ENCODE measurements at places on chromosomes 11 and 22. TPM values are rescaled to one million over a fixed set of nuclear protein-coding genes. Genes with fewer than 3 reads are reported as not detected.

GRCh38 chr22:25182131-25183110, 17.2 kb upstream of the CRYBB3 start:
- DNase-seq: no peak

- no peak for DNase-seq
Observed at GRCh38 chr11:60100516-60100915, 12.1 kb downstream of the MS4A2 start.

- no peak for DNase-seq
Observed at GRCh38 chr11:99884750-99885149, 802.3 kb upstream of the ARHGAP42 start.

GRCh38 chr11:45568049-45568448, 97.4 kb downstream of the CHST1 start:
- DNase-seq: no peak

- peak; percentile 57 for DNase-seq
Observed at GRCh38 chr11:132898021-132898420, 634.3 kb downstream of the OPCML start.

DNA sequence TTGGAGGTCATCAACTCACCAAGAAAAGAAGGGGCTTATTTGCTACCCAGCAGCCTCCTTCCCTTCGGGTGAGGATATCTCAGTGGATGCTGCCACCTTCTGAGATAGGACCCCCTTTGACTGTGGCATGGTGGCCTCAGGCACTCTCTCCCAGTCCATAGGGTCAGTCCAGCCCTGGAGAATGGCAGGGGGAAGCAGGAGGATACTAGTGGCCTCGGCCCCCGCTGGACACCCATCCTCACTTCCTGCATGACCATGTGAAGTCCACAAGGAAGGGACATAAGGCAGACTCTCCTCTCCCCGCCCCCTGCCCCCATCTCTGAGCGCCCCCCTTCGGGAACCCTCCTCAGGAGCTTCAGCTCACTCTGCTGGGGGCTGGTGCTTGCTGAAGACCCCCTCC, 24.4 kb downstream of the TPBGL start:
- no peak for DNase-seq

DNA sequence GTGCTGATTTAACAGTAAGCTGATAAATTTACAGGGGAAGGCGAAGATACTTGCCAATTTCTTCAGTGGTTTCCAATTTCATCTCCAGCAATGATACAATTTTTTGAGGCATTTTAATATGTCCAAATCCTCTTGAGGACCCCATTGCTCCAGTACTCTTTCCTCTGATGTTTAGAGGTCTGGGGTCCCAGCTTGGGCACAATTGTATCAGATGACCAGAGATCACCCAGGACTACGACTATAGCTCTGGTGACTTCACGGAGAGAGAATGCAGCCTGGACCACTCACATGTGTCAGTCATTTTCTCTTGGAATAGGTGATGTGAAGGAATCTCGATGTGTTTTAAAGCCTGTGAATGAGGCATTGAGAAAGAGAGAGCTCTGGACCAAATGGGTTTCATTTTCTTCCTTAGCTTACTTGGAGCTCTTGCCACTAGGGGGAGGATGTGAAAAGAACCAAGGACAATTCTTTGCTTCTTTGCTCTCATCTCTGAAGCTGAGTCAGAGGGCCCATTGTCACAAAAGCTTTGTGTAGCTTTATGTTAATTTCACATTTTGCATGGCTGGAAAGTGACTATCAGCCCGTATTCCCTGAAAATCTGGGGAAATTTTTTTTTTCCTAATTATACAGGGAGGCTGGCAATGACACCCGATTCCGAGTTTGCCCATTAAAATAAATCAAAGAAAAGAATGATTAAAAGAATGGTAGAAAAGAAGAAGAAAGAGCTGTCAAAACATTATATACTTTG, 6.7 kb upstream of the CCDC90B start:
- DNase-seq: peak; percentile 62

- DNase-seq: no peak
Observed at GRCh38 chr22:17106161-17106784, 14.9 kb downstream of the TMEM121B start.

- no peak for DNase-seq
Observed at GRCh38 chr11:112096194-112096593, 9.5 kb downstream of the SDHD start.

DNA sequence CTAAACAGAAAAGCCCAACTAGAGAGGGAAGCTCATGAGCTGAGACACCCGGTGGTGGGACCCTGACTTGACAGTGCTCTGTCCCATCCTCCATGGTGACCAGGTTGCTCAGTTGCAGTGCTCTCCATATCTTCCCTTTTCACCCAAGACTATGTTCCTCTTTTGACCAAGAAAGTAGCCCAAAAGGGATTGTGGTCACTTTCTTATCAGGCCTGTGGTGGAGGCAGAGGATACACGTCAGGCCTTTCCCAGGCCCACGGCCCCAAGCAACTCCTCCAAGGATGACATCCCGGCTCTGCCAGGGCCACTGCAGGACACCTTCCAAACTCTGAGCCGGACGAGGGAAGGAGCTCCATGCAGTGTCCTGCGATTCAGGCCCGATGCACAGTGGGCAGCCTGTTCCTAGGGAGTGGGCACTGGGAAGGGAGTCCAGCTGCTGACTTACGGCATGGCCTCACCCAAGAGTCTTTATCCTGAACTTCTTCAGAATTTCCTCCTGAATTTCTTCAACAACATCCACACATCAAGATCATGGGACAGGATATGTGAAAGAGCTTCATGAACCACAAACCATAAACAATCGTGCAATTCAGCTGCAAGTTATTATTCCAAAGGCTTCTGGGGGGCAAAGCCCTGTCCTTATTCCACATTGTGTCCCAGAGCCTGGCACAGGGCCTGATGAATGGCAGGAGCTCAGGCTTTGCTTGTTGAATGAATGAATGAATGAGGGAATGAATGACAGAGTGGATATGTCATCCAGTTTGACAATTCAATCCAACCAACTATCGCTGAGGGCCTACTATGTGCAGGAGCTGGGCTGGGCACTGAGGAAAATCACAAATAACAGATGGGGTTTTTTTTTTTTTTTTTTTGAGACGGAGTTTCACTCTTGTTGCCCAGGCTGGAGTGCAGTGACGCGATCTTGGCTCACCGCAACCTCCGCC, 36.0 kb upstream of the MYH9 start:
- DNase-seq: peak; percentile 40

GRCh38 chr11:3659595-3660515, 11.3 kb downstream of the CHRNA10 start:
- DNase-seq: no peak

- no peak for DNase-seq
Observed at GRCh38 chr11:134333312-134333711, 1.5 kb downstream of the GLB1L2 start.

DNA sequence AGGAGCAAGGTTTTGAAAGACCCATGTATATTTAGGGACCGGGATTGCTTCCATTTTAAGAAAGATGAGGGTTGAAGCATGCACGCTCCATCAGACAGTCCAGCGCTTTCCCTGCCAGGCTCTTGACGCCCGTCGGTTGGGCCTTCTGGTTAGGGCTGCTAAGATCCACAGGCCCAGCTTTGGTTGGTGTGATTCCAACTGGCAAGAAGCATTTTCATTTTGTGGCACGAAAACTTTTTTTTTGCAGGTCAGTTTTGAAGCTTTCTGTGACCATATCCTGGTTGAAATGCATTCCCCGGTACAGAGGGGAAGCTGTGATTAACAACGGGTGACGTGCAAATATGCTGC, 34.3 kb upstream of the MPPED1 start:
- no peak for DNase-seq

- peak; percentile 68 for DNase-seq
Observed at GRCh38 chr11:130407978-130408377, 20.4 kb downstream of the ADAMTS8 start.

DNA sequence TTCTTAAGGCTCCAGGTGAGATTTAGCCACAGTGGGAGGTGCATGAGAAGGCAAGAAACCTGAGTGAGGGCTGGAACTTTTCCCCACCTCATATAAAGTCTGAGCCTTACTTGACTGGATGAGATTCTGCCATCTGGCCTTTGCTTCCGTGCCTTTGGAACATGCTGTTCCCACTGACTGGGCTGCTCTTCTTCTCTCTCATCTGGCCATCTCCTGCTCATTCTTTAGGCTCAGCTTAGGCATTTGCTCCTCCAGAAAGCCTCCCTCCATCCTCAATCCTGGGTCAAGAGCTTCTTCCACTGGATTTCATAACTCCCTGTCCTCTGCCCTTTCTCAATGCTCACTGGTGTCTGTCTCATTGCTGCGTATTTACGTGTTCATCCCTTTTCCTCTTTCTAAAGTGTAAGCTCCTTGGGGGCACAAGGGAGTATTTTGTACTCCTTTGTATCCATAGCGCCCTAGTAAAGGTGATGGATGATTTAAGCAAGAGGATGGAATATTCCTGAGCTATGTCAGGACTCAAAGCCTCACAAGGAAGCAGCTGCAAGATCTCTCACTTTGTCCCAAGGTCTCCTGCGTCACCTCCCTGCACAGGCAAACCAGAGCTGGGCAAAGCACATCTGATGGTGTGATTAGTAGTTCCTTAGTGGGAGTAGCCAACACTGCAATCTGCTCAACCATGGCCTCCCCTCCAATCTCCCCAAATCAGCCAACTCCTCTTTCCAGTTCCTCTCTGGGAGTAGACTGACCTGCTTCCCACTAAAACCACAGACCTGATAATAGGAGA, 15.3 kb downstream of the HSPA8 start:
- no peak for DNase-seq

GRCh38 chr11:39542460-39542859, 1917.0 kb downstream of the LRRC4C start:
- no peak for DNase-seq

DNA sequence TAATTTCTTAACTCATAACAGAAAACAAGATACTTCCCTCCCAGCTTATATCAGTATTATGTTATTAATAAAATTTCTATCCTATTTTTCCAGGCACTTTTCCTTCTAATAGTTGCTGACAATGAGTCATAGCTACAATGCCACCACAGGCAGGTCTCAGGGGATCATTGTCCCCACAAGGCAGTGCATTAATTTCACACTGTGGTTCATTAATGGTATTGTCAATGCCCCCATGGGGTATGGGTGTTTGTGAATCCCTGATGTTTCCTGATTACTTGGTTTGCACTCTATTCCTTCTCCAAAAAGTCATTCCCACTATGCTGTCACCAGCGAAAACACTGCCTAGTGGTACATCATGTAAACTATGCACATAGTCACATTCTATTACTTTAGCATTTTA, 345.5 kb upstream of the CTSC start:
- DNase-seq: no peak

DNA sequence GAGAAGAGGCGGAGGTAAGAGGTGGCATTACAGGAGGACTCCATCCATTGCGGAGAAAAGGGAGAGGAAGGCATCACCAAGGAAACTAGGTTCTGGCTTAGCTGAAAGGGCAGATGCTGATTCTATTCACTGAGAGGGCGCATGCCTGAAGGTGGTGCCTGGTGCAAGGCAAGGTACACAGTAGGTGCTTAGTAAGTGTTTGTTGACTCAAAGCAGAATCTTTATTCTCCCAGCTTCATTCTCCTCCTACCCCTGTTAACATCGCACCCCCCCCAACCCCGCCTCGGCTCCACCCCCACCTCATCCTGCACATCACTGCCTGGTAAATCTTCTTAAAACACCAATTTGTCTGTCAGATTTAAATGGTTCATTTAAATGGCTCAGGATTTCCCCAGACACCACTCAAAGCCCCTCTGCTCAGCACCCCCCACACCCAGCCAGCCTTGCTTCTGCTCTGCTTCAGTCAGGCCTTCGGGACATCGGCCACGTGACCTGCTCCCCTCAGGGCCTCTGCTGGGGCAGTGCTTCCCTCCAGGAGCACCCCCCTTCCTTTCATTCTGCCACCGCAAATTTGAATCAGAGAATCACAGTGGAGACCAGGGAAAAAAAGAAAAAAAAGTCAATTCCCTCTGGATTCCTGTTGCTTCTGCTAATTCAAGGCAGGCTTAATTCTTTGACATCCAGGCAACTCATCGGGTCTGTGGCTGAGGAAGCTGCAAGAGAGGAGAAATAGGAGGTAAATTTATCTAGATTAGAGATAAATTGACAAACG, 17.8 kb upstream of the RCN1 start:
- DNase-seq: no peak

GRCh38 chr11:23956586-23956985, 540.3 kb upstream of the LUZP2 start:
- DNase-seq: no peak

DNA sequence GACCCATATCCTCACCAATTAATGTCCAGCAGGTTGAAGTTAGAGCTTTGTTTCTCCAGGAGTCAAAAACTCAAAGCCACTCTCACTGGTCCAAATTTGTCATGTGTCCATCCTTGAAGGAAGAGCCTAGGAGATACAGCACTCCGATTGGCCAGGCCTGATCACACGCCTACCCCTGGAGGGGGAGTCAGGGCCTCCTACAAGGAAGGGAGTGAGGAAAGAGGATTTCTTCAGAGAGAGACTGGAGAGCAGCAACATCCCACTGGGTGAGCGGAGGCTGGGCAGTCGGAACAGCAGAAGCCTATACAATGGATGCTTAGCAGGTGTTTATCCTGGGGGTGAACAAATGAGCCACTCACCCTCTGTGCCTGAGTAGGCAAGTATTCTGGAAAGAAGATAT, 113.9 kb downstream of the TRIM29 start:
- DNase-seq: no peak

GRCh38 chr11:77515483-77515882, 41.6 kb upstream of the PAK1 start:
- no peak for DNase-seq

DNA sequence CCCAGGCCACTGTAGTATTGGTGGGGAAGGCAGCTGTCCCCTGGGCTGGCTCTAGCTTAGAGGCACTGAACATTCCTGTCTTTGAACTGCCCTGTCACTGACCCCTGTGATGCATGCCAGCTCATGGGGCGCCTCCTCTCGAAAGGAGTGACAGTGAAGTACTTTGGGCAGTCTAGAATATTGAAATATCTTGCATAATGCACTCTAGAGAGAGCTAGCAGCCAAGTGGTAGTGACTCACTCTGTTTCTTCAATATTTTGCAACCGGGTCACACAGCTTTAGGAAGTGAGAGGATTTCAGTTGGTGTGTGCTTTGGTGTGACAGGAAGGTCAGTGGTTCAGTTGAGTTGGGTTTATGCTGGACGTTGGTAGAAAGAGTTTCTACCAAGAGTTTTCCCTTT, 35.5 kb upstream of the ST14 start:
- peak; percentile 85 for DNase-seq

Gene TSSK2
- not detected for total RNA-seq

Gene OVOL1
- not detected for total RNA-seq

Gene SLC6A5
- not detected for total RNA-seq

Gene CRYBA4
- total RNA-seq: not detected

Gene RGL4
- not detected for total RNA-seq

Gene MPST
- 145 TPM for total RNA-seq

Gene PGA4
- not detected for total RNA-seq

Gene PRRG4
- total RNA-seq: 0.33 TPM

Gene LTO1
- 18.6 TPM for total RNA-seq

Gene SLC16A8
- total RNA-seq: not detected

Gene CDC45
- total RNA-seq: 59.7 TPM
